Glutamatergic neuron (in vitro differentiated cells): ENCODE measurements at places on chromosomes 1 and 21. TPM values are rescaled to one million over a fixed set of nuclear protein-coding genes. Genes with fewer than 3 reads are reported as not detected.

DNA sequence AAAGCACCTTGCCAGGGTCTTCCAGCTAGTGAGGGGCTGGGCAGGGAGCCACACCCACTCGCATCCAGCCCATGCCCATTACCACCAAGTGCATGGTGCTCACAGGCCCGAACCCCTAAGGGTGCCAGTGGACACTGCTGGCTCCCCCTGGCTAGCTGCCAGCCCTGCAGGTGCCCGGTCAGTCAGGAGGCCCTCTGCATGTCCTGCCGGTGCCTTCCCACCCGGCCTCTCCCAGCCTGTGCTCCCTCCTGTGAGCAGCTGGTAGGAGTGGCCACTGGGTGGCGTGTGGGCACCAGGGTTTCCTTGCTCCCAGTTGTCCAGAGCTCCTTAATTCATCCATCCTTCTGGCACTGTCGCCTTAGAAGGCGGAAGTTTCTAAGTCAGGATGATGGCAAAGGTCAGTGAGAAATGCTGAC, 33.4 kb downstream of the QSOX1 start:
- DNase-seq = peak; percentile 84

- DNase-seq = no peak
Measured at GRCh38 chr1:55051621-55052020, 12.3 kb downstream of the PCSK9 start.

- DNase-seq = no peak
Measured at GRCh38 chr1:62093261-62093660, 101.4 kb upstream of the L1TD1 start.

RAB3B gene
- total RNA-seq = 12.9 TPM

TSPAN1 gene
- 2.3 TPM for total RNA-seq

- no peak for DNase-seq
Measured at GRCh38 chr1:86955678-86956077, 41.2 kb downstream of the HS2ST1 start.

DNA sequence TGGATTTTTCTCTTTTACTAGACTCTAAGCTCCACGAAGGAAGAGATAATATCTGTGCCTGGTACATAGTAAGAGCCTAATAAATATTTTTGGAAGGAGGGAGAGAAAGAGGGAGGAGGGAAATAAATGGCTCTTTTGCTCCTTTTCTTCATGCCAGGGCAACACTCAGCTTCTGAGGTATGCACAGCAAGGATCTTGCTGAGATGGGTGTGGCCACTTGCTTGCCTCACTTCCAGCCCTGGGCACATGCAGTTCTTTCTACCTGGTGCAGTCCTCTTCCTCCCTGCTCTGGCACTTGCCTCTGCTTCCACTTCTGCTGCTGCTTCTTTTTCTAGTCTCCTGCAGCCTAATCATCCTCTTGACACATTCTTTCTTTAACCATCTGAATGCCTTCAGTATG, 148.1 kb downstream of the FGGY start:
- DNase-seq = no peak

PHTF1 gene
- total RNA-seq = 107 TPM

DNA sequence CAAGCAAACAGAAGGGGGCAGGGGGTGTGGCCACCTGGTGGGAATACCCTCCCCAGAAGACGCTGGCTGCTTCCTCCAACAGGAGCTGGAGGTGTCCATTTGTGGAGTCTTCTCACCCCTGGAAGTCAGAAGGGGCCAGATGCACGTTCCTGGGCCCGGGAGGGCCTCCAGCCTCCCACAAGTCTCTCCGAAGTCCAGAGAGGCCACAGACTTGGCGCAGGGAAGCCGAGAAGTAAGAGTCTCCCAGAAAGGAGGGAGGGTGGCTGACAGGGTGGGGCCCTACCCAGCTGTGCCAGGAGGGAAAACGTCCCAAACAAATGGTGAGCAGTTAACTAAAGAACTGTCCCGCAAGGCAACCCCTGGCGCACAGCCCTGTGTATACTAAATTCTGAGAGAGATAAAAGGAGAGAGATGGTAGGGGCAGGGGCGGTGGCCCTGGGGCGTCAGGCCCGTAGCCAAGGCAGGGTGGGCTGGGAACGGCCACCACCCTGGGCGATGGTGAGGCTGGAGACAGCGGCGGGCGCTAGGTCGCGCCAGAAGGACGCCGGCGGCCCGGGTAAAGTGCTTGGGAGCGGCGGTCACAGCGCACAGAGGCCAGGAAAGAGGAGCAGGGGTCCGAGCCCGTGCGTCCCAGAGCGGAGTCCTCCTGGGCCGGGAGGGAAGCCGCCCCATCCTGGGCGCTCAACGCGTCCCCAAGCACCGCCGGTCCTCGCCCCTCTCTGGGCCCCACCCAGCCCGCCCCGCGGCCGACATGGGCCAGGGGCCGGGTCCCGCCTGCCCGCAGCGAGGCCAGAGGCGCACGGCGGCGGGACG, 1.2 kb downstream of the CHD5 start:
- peak; percentile 60 for DNase-seq

GRCh38 chr21:20151741-20152140, 846.5 kb upstream of the NCAM2 start:
- no peak for DNase-seq

DNA sequence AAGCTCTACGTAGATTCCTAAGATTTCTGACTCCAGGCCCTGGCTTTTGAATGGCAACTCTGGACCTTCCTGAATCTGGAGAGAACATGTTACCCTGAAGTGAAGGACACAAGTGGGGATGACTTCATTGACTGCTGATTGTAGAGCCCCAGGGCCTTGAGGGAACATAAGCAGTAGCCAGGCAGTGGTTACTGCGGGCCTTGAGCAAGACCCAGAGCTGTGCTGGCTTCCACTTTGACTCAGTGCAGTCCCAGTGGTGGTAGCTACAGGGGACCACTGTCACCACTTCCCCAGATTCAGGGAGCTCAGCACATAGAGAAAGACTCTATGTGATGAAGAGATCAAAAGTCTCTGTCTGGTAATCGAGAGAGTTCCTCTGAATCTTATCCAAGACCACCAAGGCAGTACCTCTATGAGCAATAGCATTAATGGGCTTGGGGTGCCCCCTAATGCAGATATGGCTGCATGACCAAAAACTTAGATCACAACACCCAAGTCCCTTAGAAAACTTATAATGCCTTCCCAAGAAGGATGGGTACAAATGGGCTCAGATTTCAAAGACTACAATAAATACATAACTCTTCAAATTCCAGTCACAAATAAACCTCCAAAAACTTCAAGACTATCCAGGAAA, 1278.3 kb downstream of the AMY1C start:
- no peak for DNase-seq

- no peak for DNase-seq
Measured at GRCh38 chr1:225366552-225366951, 61.3 kb downstream of the LBR start.

DNA sequence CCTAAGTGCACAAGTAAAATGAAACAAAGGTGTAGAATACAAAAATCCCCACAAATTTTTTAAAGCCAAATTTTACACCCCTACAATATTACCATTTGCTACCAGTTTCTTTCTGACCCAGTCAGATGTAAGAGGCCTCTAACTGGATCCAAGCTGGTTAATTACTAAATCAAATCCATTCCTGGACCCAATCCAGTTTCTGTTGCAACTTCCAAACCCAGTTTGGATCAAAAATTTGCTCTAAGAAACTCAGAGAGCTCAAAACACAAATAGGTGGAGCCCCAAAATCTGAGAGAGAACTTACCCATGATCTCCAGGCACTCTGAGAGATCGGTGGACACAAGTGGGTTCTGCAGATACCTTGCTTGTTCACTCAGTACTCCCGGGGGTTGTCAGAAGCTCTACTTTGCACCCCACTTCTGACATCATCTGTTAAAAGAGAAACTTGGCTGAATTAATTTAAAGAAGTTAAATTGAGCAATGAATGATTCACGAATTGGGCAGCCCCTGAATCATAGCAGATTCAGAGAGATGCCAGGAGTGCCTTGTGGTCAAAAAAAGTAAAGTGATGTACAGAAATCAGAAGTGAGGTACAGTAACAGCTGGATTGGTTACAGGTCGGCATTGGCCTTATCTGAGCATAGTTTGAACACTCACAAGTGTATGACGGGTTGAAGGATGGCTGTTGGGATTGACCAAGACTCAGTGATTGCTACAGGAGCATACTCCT, 448.0 kb downstream of the KCNT2 start:
- no peak for DNase-seq

GRCh38 chr1:47487850-47488450, 50.1 kb downstream of the FOXD2 start:
- DNase-seq = no peak

DNA sequence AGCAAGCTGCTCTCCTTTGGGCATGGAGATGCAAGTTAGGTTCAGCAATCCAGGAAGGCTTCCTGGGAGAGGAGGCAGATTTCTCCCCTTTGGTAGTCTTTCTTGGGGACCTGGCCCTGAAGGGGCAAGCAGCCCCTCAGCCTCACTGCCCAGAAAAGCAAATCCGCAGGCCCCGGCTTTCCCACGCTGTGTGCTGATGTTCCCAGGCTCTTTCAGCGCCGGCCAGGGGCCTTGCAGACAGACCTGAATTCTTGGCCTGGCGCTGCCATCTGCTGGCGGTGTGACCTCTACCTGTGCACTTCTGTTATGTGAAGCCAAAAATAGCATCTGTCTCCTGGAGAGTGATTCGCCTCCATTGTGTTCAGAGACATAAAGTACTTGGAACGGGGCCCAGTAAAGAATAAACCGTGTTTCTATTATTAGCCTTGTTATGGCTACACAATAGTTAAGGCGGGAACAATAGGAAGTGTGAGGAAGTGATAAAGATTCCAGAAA, 64.8 kb downstream of the ALPL start:
- peak; percentile 70 for DNase-seq

GRCh38 chr1:20233394-20233793, 47.1 kb upstream of the PLA2G2C start:
- DNase-seq = no peak

DNA sequence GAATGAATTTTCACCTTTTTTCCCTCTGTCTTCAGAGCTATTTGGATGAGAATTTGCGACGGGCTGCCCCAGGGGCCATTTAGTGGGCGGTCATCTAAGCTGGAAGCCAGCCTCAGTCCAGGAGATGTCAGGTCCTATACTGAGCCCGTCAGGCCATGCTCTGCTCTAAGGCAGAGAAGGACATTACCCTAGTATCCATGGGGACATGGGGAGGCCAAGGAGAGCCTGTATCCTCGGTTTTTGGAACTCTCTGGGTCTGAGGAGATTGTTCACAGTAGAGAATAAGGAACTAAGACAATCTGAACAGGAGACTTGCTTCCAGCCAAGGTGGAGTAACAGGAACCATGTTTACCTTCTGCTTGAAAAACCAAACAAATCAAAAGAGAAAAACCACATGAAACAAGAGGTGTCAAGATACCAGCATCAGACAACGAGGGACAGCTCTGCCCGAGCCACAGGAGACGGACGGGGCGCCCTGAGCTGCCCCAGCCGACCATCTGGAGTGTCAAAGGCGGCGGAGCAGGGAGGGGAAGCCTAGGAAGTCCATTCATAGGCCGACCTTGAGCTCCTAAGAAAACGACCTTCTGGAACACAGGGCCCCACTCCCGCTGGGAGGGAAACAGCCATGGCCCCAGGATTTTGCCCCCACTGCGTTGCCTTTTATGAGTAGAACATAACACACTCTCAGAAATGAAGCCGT, 20.0 kb upstream of the ADARB1 start:
- no peak for DNase-seq

CTSE gene
- not detected for total RNA-seq
